ENCODE measurements at places on chromosomes 7 and 10.
A peak's percentile ranks its signal among the peaks of the same experiment; 100 is the strongest.

DNA sequence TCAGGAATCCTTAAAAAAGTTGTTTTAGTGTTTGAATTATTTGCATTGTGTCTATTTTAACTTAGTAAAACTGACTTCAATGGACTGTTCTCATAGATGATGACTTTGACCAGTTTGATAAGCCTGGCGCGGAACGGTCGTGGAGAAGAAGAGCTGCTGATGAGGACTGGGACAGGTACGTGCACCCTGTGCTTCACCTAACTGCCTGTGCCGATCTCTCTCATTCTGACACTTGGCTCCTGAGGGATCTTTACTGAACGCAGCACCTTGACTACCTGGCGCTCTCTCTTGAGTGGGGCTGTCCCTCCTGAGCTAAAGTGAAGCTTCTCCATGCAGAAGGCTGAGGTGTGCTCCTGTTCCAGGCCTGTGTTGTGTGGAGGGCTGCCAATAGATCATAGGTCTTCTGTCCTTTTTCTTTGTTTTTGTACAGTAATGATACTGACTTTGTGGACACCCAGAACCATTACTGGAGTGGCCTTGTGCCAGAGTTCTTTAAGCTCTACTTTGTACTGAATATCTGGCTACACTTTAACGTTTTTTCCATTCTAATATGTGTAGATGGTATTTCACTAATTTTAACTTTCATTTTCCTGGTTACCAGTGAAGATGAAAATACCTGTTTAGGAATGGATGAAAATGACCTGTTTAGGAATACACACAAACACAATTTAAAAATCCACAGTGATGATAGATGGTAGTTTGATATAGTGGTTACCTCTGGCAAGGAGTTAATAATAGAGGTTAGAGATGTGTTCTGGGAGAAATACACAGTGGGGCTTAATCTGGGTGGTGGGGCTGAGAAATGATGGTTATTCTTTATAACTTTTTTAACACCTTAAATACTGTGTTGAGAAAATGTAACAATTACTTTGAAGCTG, 20.9 kb downstream of the RBM33 start:
- no peak for DNase-seq

DNA sequence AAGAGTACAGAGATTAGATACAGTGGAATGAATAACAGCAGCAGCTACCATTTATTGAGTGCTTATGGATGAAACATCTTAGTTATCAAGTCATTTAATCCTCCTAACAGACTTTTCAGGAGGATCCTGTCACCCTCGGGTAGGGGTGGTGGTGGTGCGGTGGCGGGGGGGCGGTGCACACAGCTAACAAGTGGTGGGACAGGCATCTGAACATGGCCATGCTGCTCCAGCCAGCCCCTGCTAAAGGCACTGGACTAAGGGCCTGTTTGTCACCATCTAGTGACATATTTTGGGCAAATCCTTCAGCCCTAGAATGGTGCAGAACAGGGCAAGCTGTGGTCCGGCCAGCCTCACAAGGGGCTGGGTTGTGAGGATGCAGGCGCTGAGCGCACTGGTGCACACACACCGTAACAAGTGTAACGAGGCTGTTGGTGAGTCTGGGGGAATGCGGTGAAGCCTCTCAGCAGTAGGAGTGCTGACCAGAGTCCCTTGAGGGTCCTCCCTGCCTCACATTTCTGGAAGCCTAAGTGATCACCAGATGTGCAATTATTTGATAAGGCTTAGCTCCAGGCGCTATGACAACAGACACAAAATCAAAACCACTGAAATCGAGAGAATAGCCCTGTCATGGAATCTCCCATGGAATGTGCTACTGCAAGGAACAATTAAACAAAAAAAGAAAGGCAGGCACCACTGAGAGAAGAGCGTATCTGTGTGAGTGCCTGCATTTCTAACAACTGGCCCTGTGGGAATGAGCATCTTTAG, 102.2 kb downstream of the RNF216 start:
- no peak for DNase-seq

DNA sequence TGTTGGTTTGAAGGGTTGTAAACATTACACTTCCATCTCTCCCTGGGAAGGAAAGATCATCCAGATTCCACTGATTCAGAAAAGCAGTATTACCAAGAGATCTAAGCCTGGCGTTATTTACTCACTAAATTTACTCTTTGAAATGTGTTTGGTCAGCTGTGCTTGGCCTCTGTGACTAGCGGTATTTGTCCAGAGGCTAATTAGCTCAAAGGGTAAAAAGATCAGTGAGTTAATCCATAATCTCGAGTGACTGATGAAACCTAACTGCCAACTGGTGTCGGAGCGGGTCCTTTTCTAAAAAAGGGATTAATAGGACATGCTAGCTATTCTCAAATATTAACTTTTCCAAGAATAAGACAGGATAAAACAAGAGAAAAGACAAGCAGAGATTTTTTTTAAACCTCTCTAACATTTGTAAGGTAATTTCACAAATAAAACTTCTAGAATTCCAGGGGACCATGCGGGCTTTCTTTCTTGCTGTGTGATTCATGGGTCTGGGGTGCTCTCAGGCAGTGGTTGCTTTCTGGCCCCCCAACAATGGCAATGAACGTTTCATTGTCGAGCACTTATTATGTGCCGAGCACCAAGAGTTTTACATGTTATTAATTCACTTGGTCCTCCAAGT, 247.3 kb upstream of the AOAH start:
- no peak for DNase-seq

DNA sequence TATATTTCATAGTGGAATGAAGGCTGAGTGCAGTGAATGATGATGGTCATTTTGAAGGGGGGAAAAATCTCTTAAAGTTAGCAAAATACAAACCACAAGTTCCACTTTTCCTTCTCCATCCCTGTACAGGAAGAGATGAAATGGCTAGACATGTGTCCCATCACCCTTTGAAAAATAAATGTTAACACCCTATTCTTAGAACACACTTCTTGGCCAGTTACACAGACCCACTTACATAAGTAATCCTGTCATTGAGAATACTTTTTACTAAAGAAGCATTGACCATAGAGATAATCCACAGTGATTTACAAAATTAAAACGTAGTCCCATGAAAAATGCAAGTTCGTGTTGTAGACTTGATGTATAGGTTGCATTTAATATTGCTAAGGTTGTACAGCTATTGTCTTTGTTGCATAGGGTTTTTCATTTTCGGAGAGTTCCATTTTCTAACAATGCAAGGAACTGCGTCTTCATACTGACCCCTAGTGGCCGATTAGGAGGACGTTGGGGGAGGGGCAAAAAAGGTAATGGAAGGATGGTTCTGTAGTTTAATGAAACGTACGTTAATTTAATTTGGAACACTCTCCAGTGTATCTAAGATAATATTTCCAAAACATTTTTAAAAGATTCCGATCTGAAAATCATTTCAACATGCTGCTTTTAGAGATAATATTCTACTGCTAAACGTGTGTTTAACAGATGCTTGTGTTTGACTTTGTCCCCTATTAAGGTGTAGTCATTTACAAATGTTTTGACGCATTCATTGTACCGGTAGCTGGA, 60.9 kb downstream of the ARMC3 start:
- DNase-seq = peak; percentile 43

DNA sequence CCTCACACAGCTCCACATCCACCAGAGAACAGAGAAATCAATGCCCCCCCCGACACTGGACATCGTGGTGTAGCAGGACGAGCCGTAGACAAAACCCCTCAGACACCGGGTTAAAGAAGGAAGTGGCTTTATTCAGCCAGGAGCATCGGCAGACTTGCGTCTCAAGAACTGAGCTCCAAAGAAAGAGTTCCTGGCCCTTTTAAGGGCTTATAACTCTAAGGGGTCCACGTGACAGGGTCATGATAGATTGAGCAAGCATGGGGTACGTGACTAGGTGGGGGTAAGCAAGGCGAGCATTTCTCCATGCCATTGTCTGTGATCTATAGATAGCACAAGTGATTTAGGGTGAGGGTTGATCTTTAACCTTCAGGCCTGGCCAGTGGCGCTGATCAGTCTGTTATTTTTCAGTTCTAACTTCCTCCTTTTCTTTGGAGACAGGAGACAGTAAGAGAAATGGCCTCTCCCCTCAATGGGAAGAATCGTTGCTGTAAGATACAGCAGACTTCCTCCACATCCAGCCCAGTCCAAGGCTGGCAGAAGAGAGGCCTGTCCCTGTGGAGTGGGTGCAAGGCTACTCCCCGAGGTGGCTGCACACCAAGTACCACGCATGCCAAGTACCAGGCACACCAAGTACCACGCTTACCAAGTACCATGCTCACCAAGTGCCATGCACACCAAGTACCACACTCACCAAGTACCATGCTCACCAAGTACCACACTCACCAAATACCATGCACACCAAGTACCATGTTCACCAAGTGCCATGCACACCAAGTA, 19.5 kb upstream of the PPP2R2D start:
- no peak for DNase-seq

DNA sequence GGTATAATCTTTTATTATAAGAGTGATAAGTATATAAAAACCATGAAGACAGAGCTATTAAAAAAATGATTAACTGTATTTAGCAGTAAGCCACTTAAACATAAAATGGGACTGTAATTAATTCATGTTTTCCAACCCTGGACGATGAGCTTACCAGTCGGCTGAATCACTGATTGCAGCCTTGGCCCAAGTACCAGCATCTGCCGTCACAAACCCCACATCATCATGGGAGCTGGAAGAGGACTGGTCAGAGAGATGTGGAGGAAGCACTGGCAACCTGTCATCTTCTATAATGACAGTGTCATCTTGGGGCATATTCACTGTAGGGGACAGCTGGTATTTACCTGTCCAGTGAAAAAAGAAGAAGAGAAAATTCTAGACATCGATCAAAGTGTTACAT, 473.6 kb downstream of the PARD3 start:
- DNase-seq = no peak

DNA sequence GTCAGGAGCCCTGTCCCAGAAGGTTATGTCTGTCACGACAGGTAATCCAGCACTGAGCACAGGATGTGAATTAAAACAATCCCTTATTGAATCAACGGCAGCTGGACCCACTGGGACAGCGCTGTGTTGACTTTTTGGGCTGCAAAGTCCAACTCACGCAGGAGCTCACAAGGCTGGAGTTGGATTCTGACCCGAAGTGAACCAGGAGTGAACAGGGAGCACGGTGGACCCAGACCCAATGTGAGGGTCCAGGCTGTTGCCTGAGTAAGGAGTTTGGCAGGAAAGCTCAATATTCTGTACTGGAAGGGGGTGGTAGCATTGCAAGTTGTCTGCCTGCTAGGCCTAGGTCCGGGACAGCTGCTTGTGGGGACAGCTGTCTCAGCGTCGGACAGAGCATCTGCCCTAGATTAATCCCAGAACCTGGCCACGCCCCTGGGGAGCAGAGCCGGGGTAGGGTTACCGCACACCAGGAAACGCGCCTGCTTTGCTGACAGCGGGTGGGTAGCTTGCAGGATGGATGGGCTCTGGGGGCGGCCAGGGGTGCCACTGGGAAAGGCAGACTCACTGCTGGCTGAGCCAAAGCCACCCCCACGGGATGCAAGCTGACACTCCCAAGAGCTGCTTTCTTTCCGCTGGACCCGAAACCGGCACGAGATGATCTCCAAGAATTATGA, 24.0 kb downstream of the COL26A1 start:
- DNase-seq = no peak

GRCh38 chr10:111579473-111579872, 502.6 kb downstream of the ADRA2A start:
- DNase-seq = no peak

- no peak for DNase-seq
Measured at GRCh38 chr10:93075369-93076221, 1.9 kb downstream of the CYP26A1 start.

DNA sequence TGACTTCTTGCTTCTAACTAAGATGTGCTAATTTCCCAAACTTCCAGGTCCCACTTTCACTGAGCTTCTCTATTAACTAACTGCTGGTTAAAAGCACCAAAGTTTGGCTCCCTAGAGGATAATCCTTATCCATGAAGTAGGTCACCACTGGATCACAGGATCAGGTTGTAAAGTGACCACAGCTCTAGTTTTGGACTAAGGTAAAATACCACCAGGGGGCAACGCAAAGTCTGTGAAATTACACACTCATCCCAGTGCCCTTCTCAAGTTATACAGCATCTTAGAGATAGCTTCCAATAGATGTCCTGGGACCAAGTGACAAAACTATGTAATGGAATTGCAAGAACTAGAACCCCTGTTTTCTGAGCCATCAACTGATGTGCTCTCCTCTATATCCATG, 116.4 kb upstream of the ASAH2 start:
- DNase-seq = no peak

DNA sequence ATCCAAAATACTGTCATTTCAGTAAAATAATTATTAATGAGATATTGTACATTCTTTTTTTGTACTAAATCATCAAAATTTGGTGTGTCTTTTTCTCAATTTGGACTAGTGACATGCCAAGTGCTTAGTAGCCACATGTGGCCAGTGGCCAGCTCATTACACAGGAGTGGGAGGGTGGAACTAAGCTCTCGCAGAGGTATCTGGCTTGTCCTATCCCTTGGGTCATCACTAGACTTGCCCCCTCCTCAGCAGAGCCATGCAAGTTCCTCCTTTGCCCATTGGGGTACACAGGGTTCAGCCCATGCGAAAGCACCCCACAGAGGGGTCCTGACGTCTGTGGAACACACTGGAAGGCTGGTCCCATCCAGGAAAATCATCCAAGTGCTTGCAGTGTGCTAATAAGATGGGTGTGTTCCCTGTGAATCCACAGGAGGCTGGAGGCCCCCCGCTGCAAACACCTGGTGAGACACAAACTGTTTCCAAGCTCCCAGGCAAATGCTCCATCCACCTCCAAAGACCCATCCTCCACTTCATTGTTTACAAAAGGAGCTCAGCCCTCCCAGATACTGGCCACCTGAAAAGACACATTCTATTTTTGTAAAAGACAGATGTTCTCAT, 1.3 kb downstream of the ARHGAP22 start:
- no peak for DNase-seq

GRCh38 chr10:4202938-4203337, 417.9 kb upstream of the KLF6 start:
- no peak for DNase-seq

DNA sequence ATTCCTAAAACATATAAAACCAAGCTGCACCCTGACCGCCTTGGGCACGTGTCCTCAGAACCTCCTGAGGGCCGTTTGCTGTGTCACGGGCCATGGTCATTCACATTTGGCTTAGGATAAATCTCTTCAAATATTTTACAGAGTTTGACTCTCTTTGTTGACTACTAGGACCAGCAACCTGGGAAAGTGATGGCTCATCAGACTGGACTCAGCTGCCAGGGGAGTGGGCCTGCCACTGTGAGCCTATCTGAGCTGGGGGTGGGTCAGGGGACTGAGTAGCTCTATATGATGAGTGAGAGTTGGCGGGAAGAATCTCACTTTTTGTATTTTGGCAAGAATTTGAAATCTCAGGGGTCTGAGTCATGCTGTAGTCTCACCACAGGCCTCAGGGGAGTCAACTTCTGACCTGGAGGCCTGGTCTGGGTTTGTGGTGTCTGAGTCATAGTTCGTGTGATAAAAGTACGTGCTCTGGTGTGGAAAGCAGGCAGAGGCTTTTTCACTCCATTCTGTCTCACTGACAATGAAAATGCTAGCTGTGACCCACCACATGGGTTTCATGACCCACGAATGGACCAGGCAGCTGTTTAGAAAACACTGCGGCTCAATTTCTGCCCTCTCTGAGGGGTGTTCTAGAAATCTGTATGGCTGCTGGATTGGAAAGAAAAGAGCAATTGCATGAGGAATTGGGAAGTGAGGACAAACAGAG, 4.2 kb upstream of the UPP1 start:
- DNase-seq = peak; percentile 61

GRCh38 chr7:13024121-13024674, 336.8 kb downstream of the ARL4A start:
- DNase-seq = no peak

Data from stimulated activated CD8-positive, alpha-beta memory T cell treated with anti-CD3 and anti-CD28 coated beads, Interleukin-2, amount 100 ng/mL, for 48 hours (primary cell).